Large intestine (tissue), 12 donors: ENCODE measurements at places on chromosomes 1 and 21.
A peak's percentile ranks its signal among the peaks of the same experiment; 100 is the strongest.

- peak; percentile 17 for DNase-seq
Measured at GRCh38 chr1:5423109-5423508, 569.1 kb downstream of the NPHP4 start.

DNA sequence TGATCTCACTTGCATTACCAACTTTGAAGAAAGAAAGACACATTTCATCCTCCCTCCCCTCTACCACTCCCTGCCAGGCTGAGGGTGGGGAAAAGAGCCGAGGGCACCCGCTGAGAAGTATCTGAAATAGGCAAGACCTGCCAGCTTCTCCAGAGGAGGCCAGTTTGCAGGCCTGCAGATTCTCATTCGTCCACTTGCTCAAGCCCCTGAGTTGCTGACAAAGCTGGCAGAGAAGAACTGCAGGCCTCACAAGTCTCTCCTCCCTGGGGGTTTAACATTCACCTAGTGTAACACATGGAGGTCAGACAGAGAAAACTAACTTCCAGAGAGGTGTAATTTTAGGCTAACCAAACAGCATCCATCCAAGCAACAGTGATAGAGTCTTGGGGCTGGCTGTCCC lies 376.4 kb downstream of the HHAT start:
- no peak for DNase-seq

DNA sequence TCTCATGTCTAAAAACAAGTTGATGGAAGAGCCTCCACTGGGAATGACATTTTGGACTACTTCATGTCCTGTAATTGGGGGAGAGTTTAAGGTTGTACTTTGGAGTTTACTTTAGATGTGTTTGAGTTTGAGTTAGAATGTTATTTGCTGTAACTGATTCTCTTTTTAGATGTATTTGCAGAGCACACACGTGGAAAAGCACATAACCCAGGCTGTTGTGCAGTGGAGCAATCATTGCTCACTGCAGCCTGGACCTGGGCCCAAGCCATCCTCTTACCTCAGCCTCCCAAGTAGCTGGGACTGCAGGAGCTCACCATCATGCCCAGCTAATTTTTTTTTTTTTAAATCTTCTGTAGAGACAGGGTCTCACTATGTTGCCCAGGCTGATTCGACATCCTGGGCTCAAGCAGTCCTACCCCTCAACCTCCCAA lies 36.7 kb upstream of the SH3D21 start:
- no peak for DNase-seq

GRCh38 chr1:109564194-109564878 lies 15.9 kb downstream of the GNAI3 start:
- no peak for DNase-seq

DNA sequence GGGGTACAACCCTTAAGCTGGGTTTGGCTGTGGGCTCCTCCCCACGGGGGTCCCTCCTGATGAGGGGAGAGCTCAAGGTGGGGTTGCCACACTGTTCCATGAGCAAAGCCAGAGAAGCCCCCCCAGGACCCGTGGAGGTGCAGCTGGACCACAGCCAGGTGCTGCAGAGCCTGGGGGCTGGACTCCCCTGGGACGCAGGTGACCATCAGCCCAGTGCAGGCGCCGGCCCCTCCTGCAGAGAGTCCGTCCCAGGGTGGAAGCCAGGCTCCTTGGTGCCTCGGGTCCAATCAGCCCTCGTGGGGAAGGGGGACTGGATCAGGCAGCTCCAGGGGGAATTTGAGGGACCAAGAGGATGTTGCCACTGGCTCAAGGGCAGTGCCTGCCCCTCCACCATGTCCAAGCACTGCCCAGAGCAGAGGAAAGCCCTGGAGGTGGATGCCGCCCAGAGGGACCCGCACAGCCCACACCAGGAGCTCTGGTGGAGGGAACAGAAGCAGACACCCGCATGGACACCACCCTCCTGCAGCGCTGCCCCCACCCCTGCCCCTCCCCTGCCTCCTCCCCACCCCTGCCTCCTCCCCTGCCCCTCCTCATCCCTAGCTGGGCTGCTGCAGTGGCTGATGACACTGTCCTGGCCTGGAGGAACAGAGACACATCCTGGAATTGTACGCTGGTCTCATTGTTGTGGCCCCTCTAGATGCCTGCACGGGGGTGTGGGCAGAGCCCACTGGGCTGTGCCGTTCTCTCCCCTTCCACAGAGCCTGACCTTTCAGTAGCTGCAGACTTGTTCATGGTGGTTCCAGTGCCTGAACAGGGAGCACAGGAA lies 30.8 kb upstream of the COL18A1 start:
- no peak for DNase-seq
